T-helper 1 cell (primary cell): ENCODE measurements at places on chromosomes 7 and 10.

DNA sequence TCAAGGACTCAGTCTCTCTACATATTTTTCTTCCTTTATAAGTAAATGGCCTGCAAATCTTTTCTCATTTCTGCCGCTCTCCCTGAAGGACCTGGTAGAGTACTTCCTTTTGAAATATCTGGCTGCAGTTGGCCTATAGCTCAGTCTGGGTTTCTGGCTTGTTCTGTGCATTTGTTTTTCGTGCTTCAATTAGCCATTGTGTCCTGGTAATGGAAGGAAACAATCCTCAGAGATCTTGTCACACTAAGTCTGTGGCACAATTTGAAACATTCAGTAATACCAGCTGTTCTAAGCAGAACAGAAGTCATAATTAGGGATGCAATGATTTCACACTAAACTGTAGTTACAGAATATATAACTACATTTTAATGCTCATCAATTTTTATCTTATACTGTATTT, 545.0 kb downstream of the NRG3 start:
- DNase-seq: no peak

- no peak for DNase-seq
Observed at GRCh38 chr10:92076722-92077121, 153.2 kb downstream of the BTAF1 start.

DNA sequence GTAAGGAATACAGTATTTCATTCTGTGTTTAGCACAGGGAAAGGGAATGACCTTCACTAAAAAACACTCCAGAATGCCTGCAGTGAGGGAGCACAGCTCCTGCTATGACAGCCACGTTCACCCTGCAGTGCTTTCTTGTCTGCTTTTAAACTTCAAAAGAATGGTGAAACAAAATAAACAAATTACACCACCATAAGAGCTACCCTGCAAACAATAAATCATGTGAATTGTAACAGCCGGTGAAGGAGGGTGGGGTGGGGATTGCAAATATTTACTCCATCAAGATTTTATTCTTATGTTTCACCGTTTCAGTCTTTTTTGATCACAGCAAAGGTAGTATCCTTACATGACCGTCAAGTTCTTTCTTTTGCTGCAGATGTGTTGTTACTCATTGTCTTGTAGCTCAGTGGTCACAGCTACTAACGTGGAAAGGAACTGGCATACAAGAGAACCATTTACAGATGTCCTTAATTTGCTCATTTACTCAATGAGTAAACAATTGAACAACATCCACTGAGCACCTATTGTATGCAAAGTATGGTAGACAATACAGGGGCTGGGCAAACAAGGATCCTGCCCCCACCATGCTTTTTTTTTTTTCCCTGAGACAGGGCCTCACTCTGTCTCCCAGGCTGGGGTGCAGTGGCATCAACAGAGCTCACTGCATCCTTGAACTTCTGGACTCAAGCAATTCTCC, 4.1 kb upstream of the CHN2 start:
- DNase-seq: no peak

GRCh38 chr7:140631021-140631420, 9.6 kb downstream of the DENND2A start:
- no peak for DNase-seq

DNA sequence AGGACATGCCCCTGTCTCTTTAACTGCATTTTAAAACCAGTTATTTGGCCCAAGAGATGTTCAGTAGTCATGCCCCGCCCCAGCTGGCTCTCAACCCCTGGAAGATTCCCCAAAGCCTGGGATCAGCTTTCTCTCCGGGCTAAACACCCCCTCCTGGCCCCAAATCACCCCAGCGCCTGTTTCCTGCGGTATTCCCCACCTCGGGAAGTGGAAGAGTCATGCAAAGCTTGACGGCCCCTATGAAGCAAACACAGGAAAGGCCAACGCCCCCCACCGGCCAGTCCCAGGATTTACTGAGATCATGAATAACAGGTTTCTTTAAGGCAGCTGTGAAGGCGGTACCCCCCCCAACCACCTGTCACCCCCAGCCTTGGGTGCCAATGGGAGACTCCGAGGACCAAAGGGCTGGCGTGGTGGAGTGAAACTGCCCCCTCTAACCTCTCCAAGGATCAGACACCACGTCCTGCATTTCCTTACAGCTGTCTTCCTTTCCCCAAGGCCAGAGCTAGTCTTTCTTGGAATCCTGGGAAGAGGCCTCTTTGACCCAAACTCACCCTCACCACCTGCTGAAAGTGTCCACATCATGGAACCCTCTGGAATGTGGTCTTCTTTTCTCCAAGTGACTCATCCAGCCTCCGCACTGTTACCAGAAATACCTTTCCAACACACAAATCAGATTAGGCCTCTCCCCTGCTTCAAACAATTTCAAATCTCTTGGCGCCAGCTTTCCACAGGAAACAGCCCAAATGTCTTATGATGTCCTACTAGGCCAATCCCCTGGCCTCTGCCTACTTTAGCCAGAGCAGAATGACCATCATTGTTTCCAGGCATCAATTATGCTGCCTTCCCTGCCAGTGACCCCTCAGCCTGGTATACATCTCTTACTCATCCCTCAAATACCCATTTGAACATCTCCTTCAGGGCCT, 301.5 kb downstream of the ZEB1 start:
- no peak for DNase-seq

DNA sequence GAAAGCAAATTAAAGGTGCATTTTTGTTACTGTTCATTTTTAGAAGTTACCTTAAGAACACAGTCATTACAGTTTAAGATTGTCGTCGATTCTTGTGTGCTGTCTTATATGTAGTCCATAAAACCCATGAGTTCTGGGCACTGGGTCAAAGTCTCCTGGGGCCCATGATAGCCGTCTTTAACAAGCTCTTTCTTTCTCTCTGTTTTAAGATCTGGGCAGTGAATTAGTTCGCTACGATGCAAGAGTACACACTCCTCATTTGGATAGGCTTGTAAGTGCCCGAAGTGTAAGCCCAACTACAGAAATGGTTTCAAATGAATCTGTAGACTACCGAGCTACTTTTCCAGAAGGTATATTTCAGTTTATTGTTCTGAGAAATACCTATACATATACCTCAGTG, 90.7 kb upstream of the CAPZA2 start:
- no peak for DNase-seq

DNA sequence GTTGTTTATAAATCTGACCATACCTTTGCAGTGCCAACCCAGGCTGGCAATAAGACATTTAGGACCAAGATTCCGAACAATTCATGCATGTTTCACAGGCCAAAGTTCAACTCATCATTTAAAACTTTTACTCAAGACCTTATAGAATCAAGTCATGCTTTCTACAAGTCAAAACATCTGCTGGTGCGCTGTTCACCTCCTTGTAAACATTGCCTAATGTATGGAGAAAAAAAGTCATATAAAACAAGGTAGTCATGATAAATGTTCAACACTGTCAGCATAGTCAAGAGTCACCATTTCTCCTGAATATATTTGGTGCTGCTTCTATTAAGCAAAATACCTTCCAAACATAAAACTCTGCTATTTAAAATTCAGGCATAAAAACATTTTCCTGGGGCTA, 42.1 kb upstream of the AHR start:
- DNase-seq: no peak

GRCh38 chr7:17230099-17230807, 68.2 kb upstream of the AHR start:
- DNase-seq: no peak

GRCh38 chr10:15158972-15159371, 9.5 kb downstream of the NMT2 start:
- DNase-seq: no peak

- no peak for DNase-seq
Observed at GRCh38 chr7:121259826-121260225, 69.0 kb upstream of the WNT16 start.

DNA sequence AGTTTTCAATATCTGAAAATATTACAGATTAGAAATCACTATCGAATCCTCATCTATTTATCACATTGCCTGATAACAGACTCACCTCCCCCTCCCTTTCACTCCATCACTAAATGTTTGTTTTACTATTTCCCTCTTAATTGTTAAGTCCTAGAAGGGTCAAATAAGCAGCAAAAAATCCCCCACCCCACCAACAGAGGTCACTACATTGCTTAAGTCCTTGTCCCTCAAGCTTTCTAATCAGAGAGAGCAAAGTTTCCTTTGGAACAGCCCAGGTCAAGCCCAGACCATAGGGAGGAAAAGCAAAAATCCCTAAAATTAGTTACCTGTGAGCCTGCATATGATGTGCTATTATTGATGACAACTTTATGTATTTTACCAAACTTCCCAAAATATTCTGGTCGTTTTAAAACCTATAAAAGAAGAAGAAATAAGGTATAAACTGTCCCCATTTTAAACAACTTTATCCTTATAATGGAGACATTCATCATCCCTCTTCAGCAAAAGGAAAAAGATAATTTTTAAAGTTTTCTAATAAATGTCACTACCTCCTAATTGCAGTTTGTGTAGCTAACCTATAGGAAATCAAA, 95.0 kb downstream of the CNOT4 start:
- DNase-seq: no peak

DNA sequence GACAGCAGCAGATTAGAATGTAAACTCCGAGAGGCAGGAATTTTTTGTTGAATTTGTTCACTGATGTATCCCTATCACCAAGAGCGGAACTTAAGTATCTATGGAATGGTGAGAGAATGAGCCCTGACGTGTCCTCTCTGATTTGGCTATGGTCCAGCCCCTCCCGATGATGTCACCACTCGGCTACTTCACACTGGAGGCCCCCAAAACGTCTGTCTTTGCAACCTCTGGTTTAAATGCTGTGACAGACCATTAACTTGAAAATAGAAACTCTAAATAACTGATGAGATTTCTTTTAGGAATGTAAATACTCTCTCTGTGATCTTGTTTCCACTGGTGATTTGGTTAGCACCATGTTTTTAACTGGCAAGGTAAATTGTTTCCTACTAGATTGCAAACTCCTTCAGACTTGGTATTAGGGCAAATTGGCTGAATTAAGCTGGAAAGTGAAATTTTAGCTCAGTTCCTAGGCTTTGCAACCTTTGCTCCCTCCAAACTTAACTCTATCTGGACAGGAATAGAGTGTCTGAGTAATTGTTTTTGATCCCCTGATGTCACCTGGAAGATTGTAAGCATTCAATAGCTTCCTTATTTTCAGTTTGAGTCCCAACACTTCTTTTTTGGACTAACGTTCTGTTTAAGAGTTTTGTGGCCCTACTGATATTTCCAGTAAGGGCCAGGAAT, 19.1 kb downstream of the SLC16A12 start:
- DNase-seq: no peak
